Iris pigment epithelial cell (primary cell): ENCODE measurements at places on chromosomes 2 and 18.

GRCh38 chr2:232681527-232681926, 15.6 kb upstream of the GIGYF2 start:
- no peak for DNase-seq

DNA sequence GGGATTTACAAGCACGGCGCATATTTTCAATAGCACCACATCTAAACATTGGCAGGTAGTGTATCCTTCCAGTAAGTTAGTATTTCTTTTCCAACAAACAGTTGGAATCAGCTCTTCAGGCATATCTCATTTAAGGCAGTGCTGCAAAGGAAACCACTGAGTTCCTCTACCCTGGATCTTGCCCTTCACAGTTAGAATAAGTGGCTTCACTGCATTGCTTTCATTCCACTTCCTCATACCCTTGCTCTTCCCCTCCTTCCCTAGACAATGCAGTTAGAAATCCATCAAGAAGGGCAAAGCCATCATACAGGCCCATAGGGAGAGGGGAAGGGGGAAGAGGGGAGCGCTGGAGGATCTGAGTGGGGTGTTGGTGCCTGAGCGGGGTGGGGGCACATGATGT, 173.7 kb downstream of the FBXO15 start:
- DNase-seq, result no peak

DNA sequence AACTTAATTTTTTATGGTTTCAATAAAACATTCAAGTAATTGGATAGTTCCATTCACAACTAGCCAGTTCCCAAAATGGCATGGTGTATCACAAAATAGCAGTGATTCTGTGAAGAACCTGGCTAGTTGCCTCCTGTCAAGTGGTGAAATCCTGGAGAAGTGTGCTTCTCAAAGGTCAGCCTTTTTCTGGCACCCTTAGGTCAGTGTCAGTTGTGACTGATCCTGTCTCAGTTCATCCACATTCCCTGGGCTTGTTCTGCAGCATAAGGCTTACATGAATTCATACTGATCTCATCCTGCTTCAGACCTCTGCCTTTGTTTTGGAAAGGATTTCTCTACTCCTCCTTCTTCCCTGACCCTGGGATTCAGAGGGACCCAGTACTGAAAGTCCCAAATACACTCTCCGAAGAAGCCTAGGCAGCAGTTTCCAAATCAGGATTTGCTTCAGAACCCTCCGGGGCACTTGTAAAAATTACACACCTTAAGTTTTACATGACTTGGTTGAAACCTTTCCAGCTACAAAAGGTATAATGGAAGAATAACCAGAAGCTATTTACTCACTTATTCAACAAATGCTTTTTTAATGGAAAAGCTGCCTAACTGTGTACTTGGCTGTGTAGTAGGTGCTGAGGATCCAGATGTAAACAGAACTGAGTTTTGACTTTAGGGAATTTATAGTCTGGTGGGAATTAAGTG, 11.0 kb downstream of the MAP3K20 start:
- DNase-seq, result peak; percentile 45

- DNase-seq, result no peak
Observed at GRCh38 chr2:72678024-72678423, 147.8 kb downstream of the EXOC6B start.

DNA sequence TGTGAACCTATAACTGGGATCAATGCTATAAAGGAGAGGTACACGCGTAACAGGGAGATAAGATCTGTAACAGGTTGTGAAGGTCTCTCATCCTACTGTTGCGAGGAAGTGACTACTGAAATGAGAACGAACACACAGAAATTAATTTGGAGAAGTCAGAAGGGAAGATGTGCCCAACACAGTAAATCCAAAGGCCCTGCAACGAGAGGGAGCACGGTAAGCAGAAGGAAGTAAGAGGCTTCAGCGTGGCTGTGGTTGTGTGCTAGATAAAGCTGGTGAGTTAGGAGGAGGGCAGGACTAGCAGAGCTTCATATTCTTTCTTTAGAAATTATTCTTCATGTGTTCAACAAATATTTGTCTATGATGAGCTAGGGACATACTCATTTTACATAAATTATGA, 2.5 kb upstream of the ATG16L1 start:
- DNase-seq, result no peak

DNA sequence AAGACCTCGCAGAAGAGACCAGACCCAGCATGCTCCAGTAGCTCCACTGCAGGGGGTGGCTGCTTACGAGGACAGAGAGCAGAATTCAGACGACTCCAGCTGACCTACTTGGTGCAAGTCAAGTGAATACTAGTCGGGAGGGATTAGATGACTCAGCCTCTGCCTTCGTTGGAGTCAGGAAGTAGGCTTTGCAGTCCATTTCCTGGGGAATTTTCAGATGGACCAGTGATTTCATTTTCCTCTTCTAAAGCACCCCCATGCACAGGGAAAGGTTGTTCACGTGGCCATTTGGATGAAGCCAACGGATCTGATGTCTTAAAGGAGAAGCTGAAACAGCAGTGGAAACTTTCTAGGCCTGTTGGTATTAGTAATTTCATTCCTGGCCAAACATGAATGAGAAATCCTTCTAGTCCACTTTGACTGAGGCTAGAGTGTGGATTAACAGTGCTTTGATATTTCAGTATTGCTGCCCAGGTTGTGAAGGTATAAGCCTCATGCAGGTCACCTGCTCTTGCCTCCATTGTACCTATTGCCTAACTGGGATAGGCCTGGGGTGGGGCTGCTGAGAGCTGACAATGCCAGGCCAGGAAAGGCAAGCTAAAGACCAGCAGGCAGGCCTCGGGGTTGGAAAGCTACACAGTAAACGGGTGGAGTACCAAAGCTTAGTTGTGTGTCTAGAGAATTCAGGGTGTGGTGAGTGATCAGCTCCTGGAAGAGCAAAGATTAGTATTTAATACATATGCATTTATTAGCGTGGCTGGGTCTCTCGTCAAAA, 117.6 kb upstream of the FOSL2 start:
- peak; percentile 99 for DNase-seq

DNA sequence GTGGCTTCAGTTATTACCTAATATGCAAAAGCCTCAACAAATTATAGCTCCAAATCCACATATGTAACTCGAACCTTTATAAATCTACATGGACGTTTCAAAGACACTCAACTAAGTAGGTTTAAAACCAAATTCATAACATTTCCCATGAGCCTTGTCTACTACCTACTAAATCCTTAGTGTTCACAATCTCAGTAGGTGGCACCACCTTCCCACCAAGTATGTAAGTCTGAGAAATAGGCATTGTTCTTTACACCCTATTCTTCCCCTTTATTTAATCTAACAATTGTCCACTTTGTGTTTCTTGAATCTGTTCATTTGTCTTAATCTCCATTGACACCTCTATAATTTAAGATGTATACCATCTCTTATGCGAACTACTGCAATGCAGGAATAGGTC, 4.6 kb downstream of the PIGN start:
- no peak for DNase-seq

DNA sequence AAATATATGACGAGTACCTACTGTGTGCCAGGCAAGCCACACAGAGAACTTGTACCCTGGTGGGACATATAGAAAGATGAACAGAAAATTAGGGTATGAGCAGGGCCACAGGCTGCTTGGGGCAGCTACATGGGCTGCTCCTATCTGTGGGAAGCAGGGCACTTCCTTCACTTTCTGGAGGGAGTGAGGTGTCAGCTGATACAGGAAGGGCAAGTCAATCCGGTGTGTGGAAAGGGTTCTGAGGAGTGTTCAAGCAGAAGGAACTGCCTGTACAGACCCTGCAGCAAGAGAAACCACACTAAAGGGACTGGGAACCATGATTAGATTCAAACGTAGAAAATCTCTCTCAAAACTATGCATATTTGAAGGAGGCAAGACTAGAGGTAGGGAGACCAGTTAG, 58.6 kb upstream of the BCL11A start:
- DNase-seq, result no peak

DNA sequence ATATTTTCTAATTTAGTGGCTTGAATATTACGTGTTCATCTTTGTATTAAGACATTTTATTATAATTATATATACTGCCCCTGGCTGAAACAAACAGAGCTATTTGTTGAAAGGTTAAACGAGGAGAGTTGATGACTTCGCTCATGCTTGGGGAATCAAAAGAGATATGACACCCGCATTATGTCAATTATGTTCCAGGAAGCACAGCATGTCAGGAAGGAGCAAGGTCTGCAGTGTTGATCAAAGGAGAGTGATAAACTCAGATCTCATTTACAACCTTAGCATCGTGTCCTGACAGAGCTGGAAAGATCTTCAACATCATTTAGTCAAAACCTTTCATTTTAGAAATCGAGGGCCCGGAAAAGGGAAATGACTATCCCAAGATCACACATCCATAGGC, 510.1 kb downstream of the TDRD15 start:
- DNase-seq, result no peak

- DNase-seq, result peak; percentile 54
Observed at GRCh38 chr2:38442643-38443541, 65.8 kb upstream of the ATL2 start.

- no peak for DNase-seq
Observed at GRCh38 chr2:42245396-42245795, 76.2 kb downstream of the EML4 start.

DNA sequence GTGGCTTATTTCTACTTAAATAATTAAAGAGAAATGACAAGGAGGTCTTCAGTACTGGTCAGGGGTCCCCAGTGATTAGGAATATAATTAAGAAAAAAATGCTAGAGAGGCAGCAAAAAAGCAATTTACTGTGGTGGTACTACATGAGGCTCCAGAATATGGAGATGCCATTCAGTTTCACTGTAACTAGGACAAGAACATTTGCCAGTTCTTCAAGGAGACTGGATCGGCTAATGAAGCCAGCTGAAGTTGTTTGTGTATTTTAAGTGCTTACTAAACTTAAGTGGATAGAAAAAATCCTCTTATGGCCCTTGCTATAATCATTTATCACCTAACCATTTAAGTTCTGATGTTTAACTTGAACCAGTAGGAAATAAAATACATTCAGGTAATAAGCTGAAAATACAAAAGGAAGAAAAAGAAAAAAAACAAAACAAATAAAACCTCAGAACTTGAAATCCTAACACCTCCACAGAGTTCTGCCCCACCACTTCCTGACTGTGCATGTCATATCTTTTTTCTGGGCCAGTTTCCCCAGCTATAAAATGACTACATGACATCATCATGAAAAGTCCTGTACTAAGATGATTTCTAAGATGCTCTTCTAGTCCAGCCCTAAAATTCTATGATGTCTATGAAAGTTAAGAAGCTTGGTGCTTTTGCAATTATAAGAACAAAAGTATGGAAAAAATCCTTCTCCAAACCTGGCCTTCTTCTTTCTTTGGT, 98.0 kb downstream of the TRABD2A start:
- no peak for DNase-seq

DNA sequence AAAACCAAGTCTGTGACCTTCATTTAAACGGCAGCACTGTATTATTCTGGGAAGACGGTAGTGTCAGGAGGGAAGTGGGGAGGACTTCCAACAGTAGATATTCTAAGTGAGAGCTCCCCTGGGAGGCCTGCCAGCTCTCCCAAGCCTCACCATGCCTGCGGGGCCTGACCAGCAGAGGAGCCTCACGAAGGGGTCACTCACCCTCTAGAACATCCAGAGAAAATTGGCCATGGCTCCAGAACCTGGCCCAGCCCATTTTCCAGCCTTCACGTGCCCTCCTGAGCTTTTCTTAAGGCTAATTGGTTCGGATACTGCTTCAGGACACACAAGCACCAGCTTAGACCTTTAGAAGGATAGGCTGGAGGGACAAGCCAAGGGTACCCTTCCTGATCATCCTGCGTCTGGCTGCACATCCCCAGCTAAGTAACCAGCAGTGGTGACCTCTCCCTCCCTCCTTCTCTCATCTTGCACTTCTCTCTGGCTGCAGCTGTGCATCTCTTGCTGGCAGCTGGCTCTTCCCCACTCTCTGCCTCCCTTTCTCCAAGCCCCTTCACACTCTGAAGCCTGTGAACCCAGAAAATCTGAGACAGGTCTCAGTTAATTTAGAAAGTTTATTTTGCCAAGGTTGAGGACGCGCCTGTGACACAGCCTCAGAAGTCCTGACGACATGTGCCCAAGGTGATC, 120.1 kb upstream of the PKDCC start:
- no peak for DNase-seq

- DNase-seq, result no peak
Observed at GRCh38 chr2:36360063-36360462, 4.5 kb downstream of the CRIM1 start.

DNA sequence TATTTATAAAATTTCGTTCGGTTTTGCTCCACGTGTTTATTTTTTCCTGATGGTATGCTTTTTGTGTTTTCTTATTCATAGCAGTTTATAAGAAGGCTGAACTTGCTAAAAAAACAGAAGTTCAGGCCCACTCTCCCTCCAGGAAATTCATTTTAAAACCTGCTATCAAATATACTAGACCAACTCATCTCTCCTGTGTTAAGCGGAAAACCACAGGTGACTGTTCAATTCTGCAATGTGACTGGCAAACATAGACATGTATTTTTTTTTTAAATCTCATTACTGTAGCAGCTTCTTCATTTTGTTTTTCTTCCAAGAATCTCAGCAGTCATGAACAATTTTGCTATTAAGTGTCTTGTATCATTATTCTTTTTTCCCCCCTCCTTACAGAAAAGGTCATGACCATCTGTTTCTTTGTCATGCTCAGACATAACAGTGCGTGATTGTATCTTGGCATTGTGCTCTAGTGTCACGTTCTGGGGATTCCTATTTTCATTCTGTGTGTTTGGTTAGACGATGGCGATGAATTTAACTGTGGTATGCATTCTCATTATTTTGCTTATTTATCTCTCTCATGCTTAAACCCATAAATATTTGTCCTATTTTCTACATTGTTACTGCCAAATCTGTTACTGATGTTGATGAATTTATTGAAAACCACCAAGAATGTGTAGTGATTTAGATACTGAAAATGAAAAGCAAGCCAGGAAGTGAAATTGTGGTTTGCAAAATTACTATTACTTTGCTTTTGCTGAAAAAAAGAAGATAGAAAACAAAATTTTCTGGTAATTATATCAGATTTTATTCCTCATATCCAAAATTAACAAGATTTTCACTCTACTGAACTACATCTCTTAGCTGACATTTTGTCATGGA, 74.6 kb upstream of the UNC80 start:
- no peak for DNase-seq

- no peak for DNase-seq
Observed at GRCh38 chr2:211061612-211062296, 505.4 kb downstream of the CPS1 start.

DNA sequence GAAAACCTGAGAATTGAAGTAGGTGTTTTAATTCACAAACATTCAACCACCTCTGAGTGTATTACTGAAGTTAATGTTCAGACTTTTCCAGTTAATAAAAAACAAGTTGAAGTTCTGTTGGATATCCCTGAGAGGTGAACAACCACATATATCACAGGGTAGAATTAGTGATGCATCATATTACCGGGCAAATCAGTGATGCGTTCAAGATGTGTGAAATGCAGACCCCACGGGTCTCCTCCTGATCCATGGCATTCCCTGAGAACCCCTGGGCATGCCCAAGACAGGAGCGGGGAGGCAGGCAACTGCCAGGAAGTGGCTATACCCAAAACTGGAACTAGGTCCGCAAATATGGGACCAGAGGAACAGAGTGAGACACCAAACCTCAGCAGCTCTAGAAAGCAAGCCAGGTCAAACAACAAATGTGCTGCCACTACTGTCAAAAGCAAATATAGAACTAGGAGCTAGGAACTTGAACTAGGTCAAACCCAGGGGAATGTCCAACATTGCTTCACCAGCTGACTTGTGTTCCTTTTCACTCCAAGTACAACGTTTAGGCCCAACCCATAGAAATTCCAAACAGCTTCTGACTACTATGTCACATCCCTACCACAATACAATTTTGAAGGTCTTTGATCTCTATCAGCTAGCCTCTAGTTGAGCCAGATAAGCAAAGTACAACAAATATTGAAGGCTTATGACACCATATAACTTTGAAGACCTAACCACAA, 20.2 kb downstream of the PSTPIP2 start:
- peak; percentile 99 for DNase-seq
